ENCODE measurements at places on chromosomes 7 and 10.

DNA sequence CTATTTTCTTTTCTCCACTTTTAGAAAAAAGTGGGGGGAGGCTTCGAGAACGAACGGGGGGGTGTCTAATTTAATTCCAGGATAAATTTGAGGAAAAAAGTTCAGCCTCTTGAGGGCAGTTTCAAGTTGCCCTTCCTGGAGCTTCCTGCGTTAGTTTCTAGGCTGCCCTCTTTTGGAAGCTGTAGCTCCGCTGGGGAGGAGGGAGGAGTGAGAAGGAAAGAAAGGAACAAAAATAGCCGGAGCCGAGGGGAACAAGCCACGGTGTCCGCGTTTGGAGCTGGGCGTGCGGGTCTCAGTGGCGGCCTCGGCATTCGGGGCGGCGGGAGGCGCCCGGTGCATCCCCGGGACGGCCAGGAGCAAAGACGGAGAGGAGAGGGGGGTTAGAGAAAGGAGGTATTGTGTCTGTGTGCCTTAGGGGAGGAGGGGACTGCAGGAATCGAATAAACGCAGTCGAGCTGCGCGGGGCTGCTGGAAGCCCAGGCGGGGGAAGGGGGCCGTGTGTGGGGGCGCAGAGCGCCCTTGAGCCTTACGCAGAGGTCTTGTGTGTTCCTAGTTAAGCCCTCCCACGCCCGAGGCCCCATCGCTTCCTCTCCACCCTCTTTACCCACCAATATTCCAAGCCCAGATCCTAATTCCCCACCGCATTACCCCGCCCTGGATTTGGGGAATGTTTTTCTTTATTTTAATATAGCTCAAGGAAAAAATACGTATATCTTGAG lies 2.0 kb upstream of the TNRC18 start:
- no peak for DNase-seq

- no peak for DNase-seq
These were observed 807.4 kb downstream of the TNS3 start for GRCh38 chr7:46774515-46774914.

DNA sequence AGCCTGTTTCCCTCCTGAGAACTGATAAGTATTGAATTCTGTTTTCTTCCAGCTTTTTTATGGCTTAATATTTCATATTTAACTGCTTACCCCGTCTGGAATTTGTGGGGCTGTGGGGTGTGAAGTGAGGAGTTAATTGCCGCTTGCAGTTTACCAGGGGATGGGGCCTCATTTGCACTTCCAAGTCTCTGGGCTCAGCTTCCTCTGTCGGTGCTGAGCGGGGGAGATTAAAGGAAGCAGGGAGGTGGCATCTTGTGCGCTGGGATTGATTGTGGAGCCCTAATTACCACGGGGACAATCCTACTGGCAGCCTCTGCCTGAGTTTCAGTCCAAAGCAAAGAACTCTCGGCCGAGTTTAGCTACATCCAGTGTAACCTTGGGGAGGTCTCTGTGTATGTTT lies 33.4 kb downstream of the ELFN1 start:
- DNase-seq: no peak

DNA sequence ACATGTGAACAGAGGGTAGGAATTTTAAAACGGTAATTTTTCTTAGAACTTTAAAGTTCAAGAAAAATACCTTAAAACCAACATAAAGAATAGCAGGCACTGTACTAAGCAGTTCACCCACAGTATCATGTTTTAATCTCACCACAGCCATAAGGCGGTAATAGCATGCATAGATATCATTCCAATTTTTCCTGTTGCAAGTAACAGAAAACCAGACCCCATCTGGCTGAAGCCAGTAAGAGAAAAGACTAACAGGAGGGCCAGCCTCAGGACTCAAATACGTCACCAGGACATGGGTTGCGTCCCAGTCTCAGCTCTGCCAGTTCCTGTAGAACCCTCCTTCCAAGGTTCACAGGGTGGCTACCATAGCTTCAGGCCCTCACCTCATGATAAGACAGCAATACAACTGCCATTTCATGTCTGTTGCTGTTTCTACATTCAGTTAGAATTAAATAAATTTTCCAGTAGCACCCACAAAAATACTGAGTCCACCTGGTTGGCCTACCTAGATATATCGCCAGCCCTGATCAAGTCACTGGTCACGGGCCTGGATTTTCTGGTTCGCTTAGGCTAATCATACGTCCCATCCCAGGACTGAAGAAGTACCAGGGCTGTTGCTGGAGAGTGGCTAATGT lies 2.0 kb upstream of the RNF32 start:
- DNase-seq: no peak

GRCh38 chr7:155951554-155952158 lies 139.4 kb upstream of the SHH start:
- no peak for DNase-seq

DNA sequence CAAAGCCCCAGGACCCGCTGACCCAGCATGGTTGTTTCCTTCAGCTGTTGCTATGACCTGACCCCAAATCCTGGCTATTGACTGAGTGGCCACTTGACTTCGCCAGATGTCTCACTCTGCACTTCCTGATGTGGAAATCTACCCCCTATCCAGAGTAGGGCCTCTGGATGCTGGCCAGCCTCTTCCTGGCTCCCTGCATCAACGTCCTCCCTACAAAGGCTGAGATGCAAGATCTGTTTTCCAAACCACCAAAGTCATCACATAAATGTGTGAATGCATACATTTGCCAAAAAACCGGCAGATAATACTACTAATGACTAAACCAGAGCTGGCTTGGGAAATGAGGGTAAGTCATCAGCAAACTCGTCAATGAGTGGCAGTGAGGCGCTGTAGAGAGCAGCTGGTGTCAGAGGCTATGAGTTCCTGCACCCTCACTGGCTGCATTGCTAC lies 70.4 kb downstream of the PYROXD2 start:
- DNase-seq: no peak

Data from Jurkat, Clone E6-1 (cell line).